Hematopoietic multipotent progenitor cell treated with erythropoietin and hydrocortisone succinate and interleukin-3 and kit ligand, for 15 days (in vitro differentiated cells): ENCODE measurements at places on chromosomes 16 and 17.
A peak's percentile ranks its signal among the peaks of the same experiment; 100 is the strongest.

GRCh38 chr16:3846595-3847091 is 33.9 kb downstream of the CREBBP start:
- peak; percentile 85 for DNase-seq

GRCh38 chr17:49582789-49583188 is 7.1 kb downstream of the NXPH3 start:
- DNase-seq: no peak

- no peak for DNase-seq
Measured at GRCh38 chr17:29051194-29051593, 8.3 kb downstream of the PIPOX start.

DNA sequence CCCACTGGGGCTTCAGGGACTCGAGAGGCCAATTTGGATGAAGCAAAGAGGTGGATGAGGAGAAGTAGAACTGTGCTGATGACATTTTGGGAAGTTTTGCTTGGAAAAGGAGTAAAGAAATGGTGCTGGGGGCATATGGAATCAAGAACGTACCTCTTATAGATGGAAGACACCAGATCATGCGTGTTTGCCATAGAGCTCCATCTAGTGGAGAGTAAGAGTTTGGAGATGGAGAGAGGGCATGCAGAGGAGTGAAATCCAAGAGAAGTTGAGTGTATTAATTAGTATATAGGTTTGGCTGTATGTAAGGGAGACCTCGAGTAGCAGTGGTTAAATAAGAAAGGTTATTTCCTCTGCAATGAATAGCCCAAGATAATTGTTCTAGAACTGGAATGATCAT is 56.0 kb downstream of the SHISA6 start:
- no peak for DNase-seq

DNA sequence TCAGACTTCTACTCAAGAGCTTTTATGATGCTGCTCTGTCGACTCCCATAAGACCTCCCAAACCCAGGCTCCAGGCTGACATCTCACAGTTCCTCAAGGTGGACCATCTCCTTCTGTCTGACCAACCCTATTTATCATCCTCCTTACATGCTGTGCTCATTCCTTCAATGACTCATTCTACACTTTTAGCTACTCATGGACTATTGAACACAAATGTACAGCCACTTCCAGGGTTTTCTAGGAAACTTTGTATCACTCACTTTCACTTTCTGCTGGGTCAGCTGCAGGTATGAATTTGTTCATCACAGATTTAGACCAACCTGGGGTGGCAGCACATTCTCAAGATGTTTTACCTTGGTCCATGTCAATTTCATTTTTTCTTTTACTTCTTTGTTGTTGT is 162.4 kb upstream of the FAM20A start:
- no peak for DNase-seq

DNA sequence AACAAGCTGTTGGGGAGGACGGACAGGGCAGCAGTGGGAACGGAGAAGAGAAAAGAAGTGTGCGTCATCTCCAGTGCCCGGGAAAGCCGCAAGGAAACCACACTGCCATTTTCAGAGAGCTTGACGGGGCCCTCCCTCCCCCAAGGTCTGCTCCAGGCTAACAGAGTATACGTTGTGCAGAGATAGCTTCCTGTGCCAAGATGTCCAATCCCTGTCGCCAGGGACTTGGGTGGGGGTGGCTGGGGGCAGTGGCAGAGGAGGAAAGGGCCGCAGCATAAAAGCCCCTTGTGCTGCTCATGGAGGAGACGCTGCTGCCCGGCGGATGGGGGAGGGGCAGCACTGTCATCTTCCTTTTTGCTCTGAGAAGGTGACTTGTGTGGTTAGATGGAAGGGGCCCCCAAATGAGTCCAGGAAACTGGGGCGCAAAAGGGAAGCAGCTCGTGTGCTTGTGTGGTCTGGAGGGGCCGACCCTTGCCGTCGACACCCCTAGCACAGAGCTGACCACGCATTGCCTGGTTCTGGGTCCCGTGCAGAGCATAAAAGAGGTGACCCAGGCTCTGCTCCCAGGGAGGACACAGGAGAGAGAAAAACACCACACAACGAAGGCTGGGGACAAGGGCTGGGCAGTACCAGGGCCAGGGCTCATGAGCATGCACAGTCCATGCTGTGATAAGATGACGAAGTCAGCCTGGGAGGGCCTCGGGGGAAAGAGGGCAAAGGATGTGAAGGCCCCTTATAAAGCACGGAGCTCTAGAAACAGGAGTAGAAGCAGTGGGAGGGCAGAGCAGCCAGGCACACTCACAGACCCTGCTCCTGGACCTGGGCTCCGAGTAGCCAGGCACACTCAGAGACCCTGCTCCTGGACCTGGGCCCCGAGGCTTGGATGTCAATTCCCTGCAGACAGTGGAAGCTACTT is 372.7 kb downstream of the SLC39A11 start:
- no peak for DNase-seq

DNA sequence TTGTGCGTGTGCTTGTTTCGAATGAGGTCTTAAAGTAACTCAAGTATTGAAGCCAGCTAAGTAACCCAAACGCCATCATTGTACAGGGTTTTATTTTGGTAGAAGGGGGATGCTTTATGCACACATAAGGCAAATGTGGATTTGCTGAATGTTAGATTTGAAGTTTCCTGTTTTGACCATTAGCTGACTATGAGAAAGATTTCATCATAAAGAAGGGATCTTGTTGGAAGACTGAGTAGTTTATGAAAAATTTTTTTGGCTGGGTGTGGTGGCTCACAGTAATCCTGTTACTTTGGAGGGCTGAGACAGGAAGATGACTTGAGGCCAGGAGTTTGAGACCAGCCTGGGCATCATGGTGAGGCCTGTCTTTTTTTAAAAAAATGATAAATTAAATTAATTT is 10.0 kb upstream of the ZFP3 start:
- DNase-seq: no peak

GRCh38 chr16:48318630-48319029 is 66.6 kb downstream of the SIAH1 start:
- DNase-seq: no peak
